ENCODE measurements at places on chromosomes 3 and 15.

GRCh38 chr3:23000371-23000770 is 202.8 kb upstream of the UBE2E2 start:
- DNase-seq, result no peak

DNA sequence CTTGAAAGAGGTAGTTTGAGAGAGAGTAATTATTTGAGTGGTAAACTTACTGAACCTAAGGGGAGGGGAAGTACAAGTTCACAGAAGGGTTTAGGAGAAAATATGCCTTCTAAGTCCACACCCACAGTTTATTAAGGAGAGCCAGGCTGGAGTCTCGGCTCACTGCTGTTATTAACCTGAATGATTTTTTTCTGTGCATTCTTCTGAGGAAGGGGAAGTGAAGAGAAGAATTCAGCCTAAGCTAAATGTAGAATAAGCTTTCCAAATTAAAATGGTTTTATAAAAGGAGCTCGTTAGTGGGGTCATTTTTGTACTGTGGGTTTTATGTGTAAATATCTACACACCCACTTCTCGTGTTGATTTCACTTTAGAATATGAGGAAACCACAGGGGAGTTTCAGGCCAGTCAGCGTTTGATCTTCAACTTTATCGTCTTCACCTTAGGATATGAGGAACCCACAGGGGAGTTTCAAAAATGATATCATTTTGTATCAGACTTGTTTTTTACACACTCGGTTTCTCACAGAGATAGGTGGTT is 1.5 kb downstream of the WHAMM start:
- DNase-seq, result peak; percentile 7

DNA sequence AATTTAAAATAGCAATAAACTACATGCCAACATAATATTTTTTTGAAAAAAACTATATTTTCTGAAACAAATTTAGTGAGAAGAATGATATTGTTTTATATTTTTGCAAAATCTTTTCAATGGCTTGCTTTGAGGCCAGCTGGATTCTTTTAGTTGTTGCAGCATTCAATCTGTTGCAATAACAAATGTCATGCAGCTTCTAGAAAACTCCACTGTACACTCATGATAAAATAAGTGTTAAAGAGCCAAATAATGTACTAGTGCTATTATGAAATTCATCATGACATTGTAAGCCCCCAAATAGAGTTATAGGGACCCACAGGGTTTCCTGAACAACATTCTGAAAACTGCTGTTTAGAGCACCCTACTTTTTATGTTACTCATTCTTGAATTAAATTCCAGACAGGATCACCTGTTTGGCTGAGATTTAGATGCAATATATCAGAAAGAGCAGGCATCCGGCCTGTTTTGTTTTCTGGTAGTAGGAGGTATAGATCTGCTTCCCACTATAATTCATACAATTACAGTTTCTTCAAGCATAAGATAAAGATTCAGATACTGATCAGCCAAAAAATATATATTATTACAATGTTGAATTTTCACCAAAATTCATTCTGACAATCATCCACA is 703.0 kb upstream of the ZNF385D start:
- no peak for DNase-seq

- no peak for DNase-seq
These were observed 86.8 kb downstream of the IGF2BP2 start for GRCh38 chr3:185737740-185738680.

- DNase-seq, result no peak
These were observed at the start of gene SPATA12 for GRCh38 chr3:57060089-57060821. Gene SPATA12, plus strand, starts transcription at chr3:57060664. Its CDS starts 13,031 bp downstream, at chr3:57073695.

DNA sequence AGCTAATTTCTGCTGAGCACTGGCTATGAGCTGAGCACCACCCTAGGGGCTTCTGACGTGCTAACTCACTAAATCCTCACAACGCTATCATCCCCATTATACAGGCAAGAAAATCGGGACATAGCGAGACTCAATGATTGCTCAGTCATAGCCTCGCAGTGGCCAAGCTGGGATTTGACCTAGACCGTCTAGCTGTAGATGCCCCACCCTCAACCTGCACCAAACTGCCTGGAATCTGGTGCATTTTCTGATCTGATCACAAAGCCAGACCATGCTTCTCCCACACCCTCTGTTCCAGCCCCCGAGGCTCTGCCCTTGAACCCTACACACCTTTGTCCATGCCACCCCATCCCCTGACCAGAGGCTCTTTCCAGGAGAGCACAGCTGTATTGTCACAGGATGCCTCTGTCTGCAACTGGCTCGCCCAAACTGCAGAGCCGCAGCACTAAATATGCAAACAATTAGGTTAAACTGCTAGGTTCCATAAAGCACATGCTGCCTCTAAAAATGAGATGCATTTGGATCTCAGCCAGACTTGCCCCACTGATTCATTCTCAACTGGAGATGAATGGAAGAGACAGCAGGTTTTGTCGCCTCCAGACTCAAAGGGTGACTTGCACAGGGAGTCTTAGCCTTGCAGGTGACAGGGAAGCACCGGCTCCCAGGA is 95.2 kb downstream of the NUP210 start:
- no peak for DNase-seq

DNA sequence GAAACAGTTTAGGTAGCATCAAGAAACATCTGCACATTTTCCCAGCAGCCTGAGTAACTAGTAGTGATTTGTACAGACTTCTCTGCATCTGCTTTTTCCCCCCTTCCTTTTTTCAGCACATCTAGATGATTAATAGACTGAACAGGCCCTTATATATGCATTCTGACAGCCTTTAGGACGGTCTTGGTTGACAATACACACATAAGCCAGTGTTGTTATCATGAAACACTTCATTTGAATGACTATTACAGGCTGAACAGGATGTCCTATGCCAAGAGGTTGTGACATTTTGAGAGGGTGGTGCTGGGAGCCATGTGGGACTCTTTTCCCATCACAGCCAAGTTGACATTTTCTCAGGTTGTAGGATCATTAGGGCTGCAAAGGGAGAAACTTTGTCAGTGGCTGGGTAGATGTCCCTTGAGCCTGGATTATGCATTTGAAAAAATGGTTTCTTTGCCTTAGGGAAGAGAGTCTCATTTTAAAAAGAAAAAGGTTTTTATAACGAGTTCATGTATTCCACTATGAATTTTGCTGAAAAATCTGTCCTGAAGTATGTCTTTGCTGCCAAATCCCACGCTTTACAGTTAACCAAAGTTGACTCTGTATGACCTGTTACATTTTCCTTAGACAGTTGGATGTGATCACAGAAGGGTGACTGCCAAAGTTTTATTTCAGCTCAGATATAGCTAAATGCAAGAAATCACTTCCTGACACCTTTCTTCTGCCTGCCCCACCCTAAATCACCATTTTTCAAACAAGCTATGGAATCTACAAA is 73.7 kb downstream of the FILIP1L start:
- no peak for DNase-seq

- no peak for DNase-seq
These were observed 80.6 kb upstream of the CHD2 start for GRCh38 chr15:92819278-92820235.

DNA sequence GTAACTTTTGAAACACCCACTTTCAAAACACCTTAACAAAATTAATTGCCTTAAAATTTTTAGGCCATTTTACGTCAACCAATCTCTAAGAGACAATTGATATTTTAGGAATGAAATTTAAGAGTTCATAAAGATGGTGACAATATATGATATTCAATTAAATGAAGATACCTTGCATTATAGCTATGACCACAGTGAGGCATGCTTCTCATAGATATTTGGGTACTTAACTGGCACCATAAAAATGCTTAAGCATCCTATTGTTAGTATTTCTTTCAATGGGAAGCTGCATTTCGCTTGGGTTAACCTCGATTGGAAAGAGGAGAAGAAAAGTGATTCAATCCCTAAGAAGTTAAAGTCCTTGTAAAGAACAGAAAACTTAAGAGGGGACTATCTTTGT is 209.0 kb downstream of the GAP43 start:
- no peak for DNase-seq

DNA sequence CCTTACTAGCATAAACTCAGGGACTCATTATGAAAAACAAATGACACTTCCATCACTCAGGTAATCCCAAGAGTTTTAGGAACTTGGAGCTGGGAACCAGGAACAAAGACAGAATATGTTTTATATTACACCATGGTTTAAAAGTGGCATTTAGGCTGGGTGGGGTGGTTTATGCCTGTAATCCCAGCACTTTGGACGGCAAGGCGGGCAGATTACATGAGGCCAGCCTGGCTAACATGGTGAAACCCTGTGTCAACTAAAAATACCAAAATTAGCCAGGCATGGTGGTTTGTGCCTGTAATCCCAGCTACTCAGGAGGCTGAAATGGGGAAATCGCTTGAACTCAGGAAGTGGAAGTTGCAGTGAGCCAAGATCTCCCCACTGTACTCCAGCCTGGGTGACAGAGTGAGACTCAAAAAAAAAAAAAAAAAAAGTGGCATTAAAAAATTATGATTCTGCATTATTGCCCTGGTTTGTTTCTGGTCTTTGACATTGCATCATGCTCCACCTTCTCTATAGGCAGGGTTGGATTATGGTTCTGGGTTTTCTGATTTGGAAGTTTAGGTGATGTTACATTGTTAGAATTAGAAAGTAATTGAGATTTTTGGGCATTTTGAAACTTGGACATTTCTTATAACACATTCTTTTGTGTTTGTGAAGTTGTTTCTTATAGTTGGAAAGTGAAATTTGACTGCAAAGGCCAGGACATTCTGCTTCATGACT is 19.0 kb downstream of the SQOR start:
- no peak for DNase-seq

DNA sequence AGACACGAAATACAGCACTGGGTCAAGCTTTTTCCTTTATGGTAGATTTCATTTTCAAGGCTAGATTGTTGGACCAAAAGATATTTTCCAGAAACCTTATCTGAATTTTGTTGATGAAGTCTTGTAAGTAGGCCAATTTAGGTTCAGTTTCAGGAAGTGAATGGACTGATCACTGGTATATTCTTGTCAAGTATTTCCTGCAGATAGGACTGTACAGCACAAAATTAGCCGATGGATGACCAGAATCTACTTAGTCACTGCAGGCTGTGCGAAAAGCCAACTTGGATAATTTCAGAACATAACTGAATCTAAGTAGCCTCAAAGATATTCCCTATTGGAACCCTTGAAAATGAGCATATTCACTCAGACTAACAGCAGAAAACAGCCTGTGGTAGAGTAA is 206.5 kb downstream of the NR1D2 start:
- DNase-seq, result no peak

GRCh38 chr3:73215281-73215680 is 153.8 kb downstream of the EBLN2 start:
- DNase-seq, result no peak

- DNase-seq, result no peak
These were observed 51.9 kb downstream of the RASA2 start for GRCh38 chr3:141538568-141539240.

- no peak for DNase-seq
These were observed 1.3 kb downstream of the MAGI1 start for GRCh38 chr3:66037330-66037985.

DNA sequence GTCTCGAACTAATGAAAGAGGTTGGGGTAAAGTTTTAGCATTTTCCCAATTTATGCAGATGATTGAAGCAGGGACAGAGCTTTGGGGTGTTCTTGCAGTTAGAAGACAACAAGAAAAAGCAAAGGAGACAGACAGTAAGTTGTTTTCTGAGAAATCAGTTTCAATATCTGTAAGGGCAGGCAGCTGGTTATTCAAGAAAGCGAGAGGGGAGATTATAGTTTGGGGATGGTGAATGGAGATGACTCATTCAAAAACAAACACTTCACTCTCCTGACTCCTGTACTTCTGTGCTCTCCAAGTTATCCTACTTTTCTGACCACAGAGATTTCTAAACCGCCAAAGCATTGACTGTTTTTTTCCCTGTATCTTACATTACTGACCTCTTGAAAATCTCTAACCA is 352.0 kb downstream of the GAP43 start:
- DNase-seq, result no peak

DNA sequence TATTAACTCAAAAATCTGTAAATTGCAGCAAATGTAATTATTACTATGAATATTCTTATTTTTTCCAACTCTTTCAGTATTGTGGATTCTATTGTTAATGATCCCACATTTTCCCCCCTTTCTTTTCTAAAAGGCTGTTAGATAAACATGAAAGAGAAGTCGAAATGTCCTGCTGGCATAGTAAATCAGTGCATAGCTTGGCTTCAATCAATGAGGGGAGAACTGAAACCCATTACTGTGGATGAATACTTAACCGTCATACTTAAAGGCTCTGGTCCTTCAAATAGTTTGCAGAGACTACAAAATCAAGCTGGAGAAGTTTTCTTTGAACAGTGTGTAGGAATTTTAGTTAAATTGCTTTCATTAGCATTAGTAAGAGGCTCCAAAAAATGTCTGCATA is 667.9 kb downstream of the CADM2 start:
- DNase-seq, result no peak

DNA sequence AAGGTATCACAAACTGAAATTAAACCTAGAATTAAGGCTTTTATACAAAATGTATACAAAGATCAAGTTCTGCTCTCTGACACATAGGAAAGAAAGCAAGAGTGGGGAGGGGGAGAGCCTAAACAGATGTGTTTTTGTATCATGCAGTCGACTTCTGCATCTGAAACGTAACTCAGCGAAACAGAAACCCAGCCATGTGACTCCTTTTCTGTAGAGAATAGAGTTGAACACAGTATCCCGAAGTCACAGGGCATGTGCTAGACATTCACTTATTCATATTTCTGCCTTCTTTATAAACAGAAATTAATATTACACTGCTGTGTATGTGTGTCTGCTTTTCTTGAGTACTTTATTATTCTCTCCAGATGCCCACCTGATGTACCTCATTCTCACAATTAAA is 121.0 kb downstream of the PDZRN3 start:
- no peak for DNase-seq

GRCh38 chr3:197554196-197554561 is 1.6 kb downstream of the BDH1 start:
- no peak for DNase-seq

- no peak for DNase-seq
These were observed 45.6 kb downstream of the MFSD1 start for GRCh38 chr3:158847452-158847821.

GRCh38 chr15:74402873-74403587 is 30.7 kb downstream of the SEMA7A start:
- peak; percentile 79 for DNase-seq

Measured in stimulated activated CD4-positive, alpha-beta T cell treated with anti-CD3 and anti-CD28 coated beads, Interleukin-12 subunit alpha, Interleukin-12 subunit beta, amount 100 ng/mL, for 4 hours (primary cell).